Ureter (tissue), 1 donor: ENCODE measurements at places on chromosomes 3 and 15. TPM values are rescaled to one million over a fixed set of nuclear protein-coding genes. Genes with fewer than 3 reads are reported as not detected.

The DMXL2 gene
- 43.5 TPM for total RNA-seq

The B3GALNT1 gene
- 22.3 TPM for total RNA-seq

The C3orf85 gene
- total RNA-seq, result not detected

The FGF12 gene
- total RNA-seq, result 3.2 TPM

The MORC1 gene
- not detected for total RNA-seq

The OR5H1 gene
- 0.13 TPM for total RNA-seq

The PRSS50 gene
- total RNA-seq, result 1.6 TPM

The EHD4 gene
- 64.1 TPM for total RNA-seq

The SENP8 gene
- total RNA-seq, result 5.3 TPM

The CPN2 gene
- not detected for total RNA-seq

The IGSF11 gene
- 2.0 TPM for total RNA-seq

The ALDH1A2 gene
- total RNA-seq, result 72.7 TPM

The ENTPD3 gene
- total RNA-seq, result 30.1 TPM

The PAK6 gene
- total RNA-seq, result 29.5 TPM

The LNP1 gene
- 4.0 TPM for total RNA-seq

The REC114 gene
- not detected for total RNA-seq

The ARMC8 gene
- total RNA-seq, result 83.2 TPM
